Stimulated activated CD4-positive, alpha-beta T cell treated with anti-CD3 and anti-CD28 coated beads, Interleukin-12 subunit alpha, Interleukin-12 subunit beta, amount 100 ng/mL, for 48 hours (primary cell): ENCODE measurements at places on chromosomes 4 and X.

GRCh38 chr4:74878323-74878722 lies 54.6 kb upstream of the PARM1 start:
- no peak for DNase-seq

DNA sequence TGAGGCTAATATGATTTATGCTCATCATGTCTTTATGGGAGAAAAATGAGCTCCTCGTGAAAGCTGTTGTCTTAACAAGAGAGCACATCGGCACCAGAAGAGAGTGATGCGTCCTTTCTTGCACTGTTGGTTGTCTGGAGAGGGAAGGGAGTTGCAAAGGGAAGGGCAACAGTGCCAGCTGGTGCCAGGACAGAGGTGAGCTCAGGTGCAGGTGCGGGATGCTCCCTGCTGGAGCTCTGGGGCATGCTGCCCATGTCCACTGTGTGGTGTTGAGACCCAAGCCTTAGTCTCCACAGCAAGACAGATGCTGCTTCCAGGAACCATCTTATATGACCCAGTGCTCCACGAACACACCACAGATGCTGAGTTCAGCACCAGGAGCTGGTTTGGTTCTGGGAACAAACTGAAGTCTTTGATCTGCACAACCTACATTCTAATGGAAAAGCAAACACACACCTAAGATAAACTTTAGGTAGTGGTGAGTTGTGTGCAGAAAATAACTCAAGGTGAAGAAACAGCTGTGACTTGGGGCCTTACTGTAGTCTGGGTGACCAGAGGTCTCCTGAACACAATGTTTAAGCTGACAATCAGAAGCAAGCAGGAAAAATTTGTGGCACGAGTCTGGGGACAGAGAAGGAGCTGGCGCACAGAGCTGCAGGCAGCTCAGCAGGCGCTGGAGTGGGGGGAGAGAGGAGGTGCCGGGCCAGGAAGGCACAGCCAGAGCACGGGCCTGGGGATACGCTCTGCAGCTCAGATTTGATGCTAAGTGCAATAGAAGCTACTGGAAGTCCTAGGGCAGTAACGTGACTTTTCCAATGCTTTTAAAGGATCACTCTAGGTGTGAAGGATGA lies 73.2 kb downstream of the HAUS3 start:
- no peak for DNase-seq

DNA sequence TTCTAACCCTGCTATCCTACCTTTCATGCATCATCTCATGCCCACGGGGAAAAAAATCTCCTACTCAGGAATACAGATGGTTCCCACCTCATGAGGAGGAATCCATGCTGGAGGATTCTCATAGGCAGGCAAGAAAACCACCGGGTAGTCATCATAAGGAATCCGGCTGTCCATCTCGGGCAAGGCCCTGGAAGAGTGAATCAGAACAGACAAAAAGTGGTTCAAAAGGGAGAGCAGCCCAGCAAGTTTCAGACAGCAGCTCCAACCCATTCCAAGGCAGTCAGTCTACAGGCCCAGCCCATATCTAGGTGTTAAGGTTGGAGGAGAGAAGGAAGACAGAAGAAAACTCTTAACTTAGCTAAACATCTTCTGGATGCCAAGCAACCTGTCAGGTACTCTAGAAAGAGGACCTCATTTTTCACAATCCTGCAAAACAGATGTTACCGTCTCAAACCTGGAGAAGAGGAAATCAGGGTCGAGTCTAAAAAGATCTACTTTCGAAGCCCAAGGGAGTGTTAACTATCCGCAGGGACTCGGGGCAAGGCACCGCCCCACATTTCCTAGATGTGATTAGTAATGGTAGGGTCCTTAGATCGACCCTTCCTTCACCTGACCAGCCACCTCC lies 447 bp downstream of the PDZD11 start:
- no peak for DNase-seq

- DNase-seq, result no peak
These were observed 866 bp upstream of the EMD start for GRCh38 chrX:154378059-154378798.

DNA sequence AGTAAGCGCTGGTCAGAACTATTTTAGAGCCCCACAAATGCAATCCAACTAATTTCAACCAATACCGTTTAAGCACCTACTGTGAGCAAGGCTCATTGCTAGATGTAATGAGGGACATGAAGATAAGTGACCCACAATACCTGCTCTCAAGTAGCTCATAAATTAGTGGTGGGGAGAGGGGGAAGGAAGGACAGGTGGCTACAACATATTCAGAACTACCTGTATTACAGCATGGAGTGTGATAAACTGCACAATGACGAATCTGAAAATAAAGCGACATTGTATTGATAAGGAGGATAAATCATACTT lies 311.6 kb upstream of the DIAPH2 start:
- no peak for DNase-seq

- DNase-seq, result no peak
These were observed 157.9 kb downstream of the DHRSX start for GRCh38 chrX:2342874-2343273.
